ENCODE measurements at places on chromosomes 2 and 18.

GRCh38 chr18:27735117-27735516, 441.8 kb downstream of the CDH2 start:
- DNase-seq: no peak

- DNase-seq: no peak
These were observed 41.9 kb upstream of the SPATS2L start for GRCh38 chr2:200264631-200265030.

- no peak for DNase-seq
These were observed 45.9 kb upstream of the SIX2 start for GRCh38 chr2:45055162-45055605.

GRCh38 chr2:43941359-43941758, 54.4 kb downstream of the LRPPRC start:
- DNase-seq: no peak

- DNase-seq: no peak
These were observed 194.1 kb downstream of the PTPRM start for GRCh38 chr18:7760967-7761948.

DNA sequence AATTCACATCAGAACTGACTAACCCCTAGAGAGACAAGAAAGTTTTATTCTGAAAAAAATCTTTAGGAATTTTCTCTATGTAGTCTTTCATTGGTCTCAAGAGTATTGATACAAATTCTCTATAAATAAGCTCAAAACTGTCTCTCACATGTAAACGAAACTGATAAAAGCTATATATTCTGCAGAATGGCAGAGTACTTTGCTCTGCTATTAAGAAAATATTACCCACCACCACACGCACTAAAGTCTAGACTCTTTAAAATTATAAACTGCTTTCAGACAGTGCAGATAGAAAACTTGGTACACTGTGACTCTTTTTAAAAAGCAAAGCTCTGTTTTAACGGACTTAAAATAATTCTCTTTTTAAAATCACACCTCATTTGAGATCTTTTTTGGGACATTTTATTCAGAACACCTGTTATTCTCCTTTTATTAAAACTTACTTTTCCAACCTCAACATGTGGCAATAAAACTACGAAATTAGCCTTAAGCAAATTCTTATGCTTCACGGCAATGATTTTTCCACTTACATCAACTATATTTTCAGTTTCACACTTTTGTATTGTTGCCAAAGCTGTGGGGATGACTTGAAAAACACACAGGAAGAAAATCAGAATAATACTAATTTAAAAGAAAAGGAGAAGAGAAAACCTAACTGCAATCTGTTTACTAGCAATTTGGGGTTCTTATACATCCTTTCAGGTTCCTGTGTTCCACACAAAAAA, 58.0 kb downstream of the CCDC88A start:
- no peak for DNase-seq

DNA sequence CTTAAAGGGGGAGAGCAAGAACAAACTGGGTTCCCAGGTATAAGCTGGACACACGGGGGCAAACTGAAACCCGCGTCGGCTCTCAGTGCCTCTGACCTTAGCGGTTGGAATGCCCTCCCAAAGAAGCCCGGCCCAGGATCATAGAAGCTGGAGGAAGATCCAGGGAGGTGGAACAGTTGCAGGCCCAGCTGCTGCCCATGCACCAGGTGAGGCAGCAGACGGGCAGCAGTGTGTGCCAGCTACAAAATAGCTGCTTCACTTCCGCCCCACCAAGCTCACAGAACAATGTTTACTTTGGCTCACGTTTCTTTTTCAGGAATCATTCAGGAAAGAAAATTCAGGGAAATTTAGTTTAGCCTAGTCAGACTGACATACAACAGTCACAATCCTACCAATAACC, 3.9 kb upstream of the ERMN start:
- DNase-seq: no peak

DNA sequence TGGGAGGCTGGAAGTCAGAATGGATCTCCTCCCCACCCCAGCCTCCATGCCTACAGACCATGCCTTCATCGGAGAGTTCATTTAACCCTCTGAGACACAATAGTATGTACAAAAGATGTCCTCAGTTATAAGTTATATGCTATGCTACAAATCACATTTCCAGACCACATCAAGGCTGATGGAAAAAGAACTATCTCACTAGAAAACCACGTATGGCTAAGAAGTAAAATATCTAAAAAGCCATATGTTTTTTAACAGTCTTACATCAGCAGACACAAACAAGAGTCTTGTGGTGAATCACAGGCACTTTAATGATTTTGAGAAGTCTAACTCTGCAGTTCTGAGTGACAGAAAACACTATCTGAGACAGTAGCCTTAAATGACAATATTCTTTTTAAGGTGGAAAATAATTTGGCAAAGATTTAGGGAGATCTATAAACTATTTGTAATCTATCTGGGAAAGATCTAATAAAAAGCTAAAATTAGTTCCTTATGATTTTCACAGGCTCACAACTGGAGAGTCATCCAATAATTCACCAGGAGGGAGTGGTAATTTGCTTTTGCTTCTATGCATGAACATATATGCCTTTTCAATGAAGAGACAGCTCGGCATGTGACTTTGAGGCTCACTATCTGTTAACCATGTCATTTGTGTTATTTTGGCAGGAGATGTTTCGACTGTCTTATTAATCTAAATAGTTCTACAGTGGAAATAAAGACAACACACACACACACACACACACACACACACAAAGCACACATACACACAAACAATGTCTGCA, 197.5 kb downstream of the IRS1 start:
- DNase-seq: no peak

DNA sequence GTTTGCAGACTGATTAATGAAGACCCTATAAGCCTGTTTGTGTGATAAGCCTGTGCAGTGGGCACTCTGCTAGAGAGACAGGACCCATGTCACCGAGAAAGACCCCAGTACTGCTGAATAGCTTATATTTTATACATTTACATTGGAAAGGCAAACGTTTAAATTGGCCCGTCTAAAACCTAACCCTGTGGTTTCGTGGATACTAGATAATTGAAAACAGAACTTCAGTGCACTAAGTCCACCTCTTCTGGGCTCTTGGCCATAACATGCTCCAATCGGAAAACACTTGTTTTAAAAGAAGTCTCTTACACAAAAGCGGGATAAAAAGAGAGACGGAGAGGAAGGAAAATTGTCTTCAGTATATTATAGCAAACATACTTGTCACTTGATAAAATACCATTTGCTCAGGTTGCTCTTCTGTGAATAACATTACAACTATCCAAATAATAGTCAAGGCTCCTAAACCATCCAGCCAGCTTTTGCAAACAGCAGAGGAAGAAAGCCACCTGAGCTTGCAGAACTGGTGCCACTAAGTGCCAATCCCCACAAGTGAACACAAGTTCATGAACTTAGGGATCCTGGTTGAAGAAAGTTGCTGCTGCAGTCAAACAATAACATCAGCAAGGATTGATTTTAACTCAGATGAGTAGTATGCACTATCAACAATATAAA, 218.4 kb upstream of the FN1 start:
- DNase-seq: no peak

DNA sequence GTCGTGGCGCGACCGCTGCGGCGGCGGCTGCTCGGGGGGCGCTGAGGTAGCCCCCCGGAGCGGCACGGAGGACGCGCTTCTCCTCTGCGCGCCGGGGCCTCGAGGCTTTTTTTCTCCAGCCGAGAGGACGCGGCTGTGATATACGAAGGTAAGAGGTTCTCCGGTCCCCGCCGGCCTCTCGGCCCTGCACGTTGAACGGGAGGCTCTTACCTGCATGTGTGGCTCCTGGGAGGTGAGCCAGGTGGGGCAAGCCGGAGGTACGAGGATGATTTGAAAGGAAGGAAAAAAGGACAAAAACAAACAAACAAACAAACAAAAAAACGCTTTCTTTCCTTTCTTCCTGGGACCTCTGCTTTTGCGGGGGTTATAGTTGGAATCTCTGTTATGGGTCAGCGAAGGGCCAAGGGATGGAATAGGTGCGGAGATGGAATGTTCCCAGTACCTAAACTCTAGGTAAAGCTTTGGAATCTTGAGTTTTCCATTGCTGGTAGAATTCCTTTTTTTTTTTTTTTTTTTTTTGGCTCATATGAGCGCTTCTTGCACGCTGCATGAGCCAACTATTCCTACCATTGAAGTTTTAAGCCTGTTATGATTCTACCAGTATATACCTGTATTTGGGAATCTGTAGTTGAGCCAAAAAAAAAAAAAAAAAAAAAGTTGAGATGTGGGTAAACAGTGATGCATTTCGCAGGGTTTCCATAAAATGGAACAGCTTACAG, 674 bp downstream of the PTPN4 start:
- DNase-seq: no peak

DNA sequence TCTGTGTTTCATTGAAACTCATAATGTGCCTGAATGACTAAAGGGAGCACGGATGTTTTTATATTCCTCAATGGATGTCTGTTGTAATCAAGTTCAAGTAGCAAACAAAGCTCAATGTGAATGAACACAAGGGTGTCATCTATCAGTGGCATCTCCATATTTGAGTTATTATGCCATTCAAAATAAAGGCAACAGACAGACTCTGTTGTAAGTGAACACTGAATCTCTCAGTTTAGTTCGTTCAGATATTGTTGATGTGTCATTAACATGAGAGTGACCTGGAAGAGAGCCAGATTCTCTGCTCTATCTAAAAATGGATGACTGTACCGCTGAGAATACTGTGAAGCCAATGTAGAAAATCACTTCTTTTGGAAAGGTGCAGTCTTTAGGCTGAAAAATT, 118.7 kb downstream of the NUP35 start:
- DNase-seq: no peak

DNA sequence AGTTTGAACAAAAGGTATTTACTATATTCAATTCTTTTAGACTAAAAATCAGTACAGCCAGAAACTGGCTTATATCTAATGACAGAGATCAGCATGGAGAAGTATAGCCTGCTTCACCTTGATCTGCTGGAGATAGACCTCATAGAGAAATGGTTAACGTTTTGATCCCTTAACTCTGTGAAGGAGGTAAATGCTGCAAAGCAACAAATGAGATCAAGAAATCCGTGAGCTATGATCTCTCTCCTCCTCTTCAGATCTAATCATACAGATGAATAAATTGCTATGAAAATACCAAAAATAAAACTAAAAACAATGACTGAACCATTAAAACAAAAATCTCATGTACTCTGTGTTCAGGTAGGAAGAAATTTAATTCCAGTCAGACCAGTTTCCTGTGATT, 42.8 kb downstream of the KLHL14 start:
- no peak for DNase-seq

- DNase-seq: no peak
These were observed 19.3 kb upstream of the CTIF start for GRCh38 chr18:48519431-48520100.

- DNase-seq: no peak
These were observed 27.6 kb downstream of the AAK1 start for GRCh38 chr2:69615969-69616368.

- no peak for DNase-seq
These were observed 240.9 kb downstream of the SLC8A1 start for GRCh38 chr2:40210968-40211353.

- DNase-seq: no peak
These were observed 881.3 kb downstream of the LRRTM4 start for GRCh38 chr2:76640905-76641304.

DNA sequence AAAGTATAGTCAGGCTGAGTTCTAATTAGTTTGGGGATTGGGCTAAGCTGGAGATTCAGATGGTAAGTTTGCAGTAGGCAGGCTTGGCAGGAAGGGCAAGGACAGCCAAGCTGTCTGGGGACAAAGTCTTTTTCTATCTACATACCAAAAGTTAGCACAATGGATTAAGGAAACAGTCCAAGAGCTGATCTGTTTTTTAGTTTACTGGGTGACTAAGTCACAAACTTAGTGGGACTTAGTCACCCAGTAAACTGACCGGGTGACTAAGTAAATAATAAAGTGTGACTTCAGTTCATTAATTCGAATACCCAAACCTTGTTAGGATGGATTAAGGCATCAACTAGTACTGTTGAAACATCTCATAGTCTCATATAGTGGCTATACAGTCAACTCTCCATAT, 1386.0 kb upstream of the CELF4 start:
- no peak for DNase-seq

GRCh38 chr18:66937546-66937945, 333.7 kb upstream of the CDH19 start:
- no peak for DNase-seq

GRCh38 chr2:174610243-174610995, 12.8 kb upstream of the WIPF1 start:
- DNase-seq: no peak

DNA sequence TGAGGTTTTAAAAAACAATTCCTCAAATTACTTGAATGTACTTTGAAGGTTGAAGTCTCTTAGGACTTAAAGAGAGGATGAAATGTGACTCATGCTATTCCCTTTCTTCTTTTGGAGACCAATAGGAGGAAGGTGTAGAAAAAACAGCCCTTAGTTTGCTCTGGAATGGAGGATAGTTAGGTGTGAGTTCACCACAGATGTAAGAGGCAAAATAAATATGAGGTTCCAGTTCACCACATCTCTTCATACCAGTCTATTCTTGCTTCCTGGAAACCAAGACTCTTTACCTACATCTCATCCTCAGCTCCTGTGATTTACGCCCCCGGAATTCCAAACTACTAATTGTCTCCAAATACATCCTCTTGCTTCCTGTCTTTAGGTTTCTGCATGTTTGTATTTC, 77.5 kb upstream of the TTC21B start:
- DNase-seq: no peak

- DNase-seq: no peak
These were observed 147.9 kb upstream of the CAVIN2 start for GRCh38 chr2:191994749-191995148.

- DNase-seq: no peak
These were observed 55.9 kb upstream of the CTLA4 start for GRCh38 chr2:203811491-203812221.

GRCh38 chr2:238910751-238911351, 63.0 kb downstream of the TWIST2 start:
- DNase-seq: no peak

- DNase-seq: no peak
These were observed 170.1 kb downstream of the PARD3B start for GRCh38 chr2:204715361-204715760.

GRCh38 chr18:35271656-35272055, 18.4 kb downstream of the ZSCAN30 start:
- DNase-seq: no peak

DNA sequence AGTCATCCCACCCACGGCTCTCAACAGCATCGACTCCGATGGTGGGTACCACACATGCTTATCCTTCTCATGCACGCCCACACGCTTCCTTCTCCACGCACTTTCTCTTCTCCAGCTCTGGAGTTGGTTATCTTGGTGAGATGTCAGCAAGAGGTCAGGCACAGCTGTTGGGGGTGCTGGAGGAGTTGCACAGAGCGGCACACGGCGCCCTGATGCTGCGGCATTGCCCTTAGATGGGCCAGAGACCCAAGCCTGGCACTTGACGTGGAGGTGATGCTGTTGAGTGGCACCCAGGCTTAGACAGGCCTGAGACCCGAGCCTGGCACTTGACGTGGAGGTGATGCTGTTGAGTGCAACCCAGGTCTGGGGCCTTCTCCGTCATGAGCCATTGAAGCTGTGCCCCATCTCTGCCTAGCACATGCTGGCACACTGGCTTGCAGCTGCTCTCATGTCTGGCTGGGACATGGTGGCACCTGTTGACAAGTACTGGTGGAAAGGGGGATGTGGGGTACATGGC, 83.2 kb downstream of the DGKD start:
- no peak for DNase-seq

All from stimulated activated CD8-positive, alpha-beta memory T cell treated with anti-CD3 and anti-CD28 coated beads, Interleukin-15, amount 100 ng/mL, for 24 hours (primary cell).